Gastroesophageal sphincter (tissue), 4 donors: ENCODE measurements at places on chromosomes 1 and 21. TPM values are rescaled to one million over a fixed set of nuclear protein-coding genes. Genes with fewer than 3 reads are reported as not detected.
A peak's percentile ranks its signal among the peaks of the same experiment; 100 is the strongest.

DNA sequence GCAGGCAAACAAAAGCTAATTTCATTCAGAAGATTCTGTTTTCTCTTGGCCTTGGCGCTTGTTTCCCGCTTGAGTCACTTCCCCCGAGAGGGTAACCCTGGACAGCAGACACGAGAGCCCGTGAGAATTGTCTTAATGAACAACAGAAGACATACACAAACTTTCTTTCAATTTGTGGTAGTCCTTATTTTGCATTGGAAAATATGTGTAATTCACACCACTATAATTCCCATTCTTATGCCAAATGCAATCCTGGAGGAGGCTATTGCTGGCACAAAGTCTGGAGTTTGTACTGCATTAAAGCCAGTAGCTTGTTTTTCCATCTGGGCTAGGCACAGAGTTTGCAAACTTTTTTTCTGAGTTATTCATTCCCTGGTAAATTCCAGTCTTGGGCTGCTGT is 109.8 kb upstream of the IVNS1ABP start:
- peak; percentile 23 for ATAC-seq

GRCh38 chr1:32874860-32875752 is 4.4 kb upstream of the FNDC5 start:
- no peak for ATAC-seq

GRCh38 chr1:9561429-9561828 is 22.2 kb downstream of the SLC25A33 start:
- peak; percentile 87 for ATAC-seq

DNA sequence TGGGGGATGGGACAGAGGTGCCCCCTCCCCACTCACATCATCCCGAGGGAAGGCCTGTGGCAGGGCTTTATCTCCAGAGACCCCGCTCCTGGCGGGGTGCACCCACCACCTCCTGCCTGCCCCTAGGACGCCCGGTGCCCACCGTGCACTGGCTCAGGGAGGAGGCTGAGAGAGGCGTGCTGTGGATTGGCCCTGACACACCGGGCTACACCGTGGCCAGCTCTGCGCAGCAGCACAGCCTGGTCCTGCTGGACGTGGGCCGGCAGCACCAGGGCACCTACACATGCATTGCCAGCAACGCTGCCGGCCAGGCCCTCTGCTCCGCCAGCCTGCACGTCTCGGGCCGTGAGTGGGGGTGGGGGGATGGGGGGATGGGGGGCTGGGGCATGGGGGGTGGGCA is 71.7 kb downstream of the TRIM11 start:
- ATAC-seq, result no peak

DNA sequence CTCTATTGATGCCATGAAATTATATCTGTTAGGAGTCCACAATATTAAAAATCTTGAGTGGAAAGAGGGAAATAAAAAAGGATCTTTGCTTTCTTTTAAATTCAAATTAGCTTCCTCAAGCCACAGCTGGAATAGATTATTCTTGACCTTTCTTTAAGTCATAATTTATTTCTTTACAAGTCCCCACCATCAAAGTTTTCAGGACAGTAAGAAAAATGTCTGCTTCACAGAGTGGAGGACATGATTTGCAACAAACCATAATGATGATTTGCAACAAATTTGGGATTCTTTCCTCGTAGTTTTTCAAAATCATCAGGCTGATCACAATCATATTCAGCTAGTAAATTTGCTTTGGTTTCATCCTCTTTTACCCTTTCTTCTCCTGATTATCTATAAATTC is 301.8 kb upstream of the NRIP1 start:
- ATAC-seq, result no peak

DNA sequence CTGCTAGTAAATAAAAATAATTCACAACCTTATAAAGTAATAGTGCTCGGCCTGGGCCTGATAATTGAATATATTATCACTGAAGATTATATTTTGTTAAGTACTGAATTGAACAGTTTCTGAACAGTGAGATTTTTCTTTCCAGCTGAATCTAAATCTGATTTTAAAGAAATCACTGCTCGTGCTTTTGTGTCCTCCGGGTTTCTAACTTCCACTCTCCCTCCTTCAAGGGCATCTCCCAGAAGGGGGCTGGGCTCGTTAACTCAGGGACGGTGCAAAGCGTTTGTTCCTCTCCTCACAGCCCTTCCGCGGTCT is 823 bp upstream of the KIF1B start:
- no peak for ATAC-seq

GRCh38 chr1:147757015-147757990 is 3.1 kb downstream of the GJA5 start:
- ATAC-seq, result no peak

DNA sequence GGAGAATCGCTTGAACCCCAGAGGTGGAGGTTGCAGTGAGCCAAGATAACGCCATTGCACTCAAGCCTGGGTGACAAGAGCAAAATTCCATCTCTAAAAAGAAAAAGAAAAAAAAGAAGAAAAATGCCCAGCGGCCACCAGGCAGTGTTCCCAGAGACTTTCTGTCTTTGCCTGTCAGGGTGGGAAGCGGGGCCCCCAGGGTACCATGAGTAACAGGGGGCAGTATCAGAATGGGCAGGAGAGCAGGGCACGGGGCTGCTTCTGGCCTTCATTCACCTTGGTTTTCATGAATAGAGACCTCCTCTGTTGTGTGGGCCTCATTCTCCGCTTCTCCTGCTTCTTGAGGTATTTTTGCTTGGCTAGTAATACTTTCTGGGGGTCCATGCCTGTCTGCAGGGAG is 20.4 kb downstream of the SLC26A9 start:
- no peak for ATAC-seq

GRCh38 chr1:215113776-215114153 is 31.2 kb downstream of the KCNK2 start:
- ATAC-seq, result no peak

DNA sequence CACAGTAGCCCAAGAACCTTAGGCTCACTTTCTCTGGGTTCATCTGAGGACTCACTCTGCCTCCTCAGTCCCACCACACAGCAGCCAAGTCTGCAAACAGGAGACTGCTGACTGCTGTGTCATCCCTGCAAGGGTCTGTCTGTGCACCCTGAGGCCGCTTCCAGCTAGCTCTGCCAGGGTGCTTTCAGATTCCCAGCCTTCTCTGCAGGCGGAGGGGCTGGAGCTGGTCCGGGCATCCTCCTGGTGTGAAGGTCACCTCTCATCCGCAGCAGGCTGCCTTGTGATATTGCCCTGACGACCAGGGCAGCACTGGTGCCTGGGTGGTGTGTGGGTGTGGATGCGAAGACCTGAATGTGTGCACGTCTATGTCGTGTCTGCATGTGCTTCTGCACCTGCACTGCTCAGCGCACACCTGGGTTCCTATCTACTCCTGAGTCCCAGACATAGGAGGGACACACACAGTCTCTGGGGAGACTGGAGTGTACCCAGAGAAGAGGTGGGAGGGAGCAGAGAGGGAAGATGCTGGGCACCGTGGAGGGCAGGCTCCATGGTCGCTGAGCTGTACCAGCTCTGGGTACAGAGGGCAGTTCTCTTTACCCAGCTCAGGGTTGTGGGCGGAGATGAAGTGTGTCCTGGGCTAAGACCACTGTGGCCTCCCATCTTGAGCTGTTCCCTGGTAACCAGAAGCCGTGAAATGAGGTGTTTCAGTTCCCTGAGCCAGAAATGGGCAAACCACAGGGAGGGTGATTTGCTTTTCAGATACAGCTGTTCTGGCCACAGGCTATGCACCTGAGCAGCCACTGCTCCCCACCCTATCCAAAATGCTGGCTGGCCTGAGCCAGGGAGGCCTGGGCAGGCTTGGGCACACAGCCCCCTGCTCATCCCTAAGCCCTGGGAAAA is 160.9 kb upstream of the CSF3R start:
- ATAC-seq, result no peak

- ATAC-seq, result no peak
Observed at GRCh38 chr1:101859941-101860340, 136.8 kb downstream of the OLFM3 start.

GRCh38 chr1:162185314-162186025 is 116.0 kb downstream of the NOS1AP start:
- ATAC-seq, result no peak

DNA sequence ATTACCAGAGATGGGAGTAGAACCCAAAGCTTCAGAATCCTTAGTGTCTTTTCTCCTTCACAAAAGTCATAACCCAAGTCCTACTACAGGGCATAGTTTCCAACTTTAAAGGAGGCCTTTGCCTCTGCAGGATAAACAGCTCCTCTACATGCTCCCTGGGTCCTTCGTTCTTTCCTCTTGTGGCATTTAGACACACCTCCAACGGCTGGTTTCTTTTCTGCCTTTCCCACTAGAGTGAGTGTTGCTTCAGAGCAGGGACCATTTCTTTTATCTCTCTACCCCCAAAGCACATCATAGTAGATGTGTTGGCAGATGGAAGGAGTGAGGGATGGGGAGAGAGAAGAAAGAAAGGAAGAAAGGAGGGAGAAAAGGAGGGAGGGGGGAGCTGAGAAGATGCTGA is 144.7 kb upstream of the SPATA6 start:
- no peak for ATAC-seq

The PLA2G2A gene
- total RNA-seq, result 98.6 TPM

The TNFRSF8 gene
- total RNA-seq, result 1.8 TPM

The MYBPH gene
- total RNA-seq, result not detected

The ADCY10 gene
- not detected for total RNA-seq

The KRTAP12-2 gene
- not detected for total RNA-seq
